ENCODE measurements at places on chromosomes 7 and 10.
A peak's percentile ranks its signal among the peaks of the same experiment; 100 is the strongest.

DNA sequence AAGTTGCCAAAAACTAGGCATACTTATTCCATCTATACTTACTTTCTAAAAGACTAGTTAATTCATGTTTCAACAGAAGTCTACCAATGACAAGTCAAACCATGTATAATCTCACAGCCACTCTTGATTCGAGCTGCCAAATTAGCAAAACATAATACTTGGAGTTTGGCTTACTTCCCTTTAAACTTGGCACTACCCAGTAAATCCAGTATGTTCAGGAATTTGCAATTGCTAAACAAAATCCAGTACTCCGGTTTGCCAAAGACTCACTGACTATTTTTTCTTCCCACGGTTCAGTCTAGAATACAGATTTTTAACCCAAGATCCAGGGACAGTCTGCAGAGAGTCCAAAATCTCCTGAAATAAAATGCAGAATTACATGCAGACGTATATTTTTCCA, 4.6 kb downstream of the OAT start:
- no peak for DNase-seq

GRCh38 chr10:7965457-7965856, 89.0 kb upstream of the GATA3 start:
- no peak for DNase-seq

GRCh38 chr10:43313901-43314300, 47.0 kb upstream of the RASGEF1A start:
- DNase-seq: no peak

DNA sequence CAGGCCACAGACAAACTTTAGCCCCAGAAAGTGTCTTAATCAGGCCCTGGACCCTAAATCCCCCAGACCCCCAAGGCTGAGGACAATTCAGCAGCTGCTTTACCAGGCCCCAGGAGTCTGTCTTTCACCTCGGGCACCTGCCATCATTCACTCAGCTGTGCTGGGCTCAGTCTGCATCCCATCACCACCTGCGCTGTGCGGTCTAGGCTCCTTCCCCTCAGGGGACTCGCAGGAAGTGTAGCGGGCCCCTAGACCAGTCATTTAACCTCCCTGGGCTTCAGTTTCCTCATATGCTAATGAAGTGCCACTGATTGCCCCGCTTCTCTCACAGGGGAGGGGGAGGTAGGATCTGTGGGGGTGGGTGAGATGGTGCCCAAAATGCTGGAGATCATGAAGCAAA, 76.4 kb upstream of the ZMIZ1 start:
- no peak for DNase-seq

DNA sequence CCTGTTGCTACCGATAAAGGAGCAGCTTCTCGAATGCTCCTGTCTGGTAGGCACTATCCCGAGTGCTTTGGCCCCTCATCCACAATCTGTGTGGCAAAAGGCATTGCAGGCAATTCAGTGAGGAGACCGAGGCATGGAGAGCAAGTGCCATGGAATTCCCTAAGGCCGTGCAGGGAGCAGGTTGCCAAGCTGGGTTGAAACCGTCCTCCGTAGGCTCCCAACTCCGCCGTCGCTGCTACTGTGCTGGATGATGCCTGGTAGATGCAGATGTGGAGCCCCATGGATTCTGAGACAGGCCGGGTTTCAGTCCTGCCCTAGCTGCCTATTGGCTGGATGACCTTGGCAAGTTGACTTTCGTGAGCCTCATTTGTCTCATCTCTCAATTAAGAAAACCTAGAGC, 85.3 kb downstream of the EGFR start:
- no peak for DNase-seq

- no peak for DNase-seq
Observed at GRCh38 chr10:60385399-60385738, 4.3 kb downstream of the ANK3 start.

DNA sequence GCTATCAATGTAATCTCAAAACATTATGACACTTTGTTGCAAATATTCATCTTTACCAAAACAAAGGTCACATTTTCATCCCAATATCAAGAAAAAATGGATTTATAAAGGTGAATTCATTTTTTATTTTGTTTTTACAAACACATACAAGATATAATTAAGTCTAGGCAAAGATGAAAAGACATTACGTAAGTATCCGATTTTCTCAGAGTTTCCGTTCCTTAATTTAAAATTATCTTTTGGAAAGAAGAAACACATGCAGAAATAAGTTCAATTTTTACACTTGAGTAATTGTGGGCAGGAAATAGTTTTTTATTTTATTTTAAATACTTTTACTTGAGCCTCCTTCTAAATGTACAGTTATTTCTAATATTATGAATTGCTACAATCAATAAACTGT, 24.6 kb downstream of the RTKN2 start:
- no peak for DNase-seq

- no peak for DNase-seq
Observed at GRCh38 chr7:118311121-118311836, 86.8 kb downstream of the ANKRD7 start.

GRCh38 chr10:23702977-23703414, 264.1 kb downstream of the OTUD1 start:
- peak; percentile 25 for DNase-seq

DNA sequence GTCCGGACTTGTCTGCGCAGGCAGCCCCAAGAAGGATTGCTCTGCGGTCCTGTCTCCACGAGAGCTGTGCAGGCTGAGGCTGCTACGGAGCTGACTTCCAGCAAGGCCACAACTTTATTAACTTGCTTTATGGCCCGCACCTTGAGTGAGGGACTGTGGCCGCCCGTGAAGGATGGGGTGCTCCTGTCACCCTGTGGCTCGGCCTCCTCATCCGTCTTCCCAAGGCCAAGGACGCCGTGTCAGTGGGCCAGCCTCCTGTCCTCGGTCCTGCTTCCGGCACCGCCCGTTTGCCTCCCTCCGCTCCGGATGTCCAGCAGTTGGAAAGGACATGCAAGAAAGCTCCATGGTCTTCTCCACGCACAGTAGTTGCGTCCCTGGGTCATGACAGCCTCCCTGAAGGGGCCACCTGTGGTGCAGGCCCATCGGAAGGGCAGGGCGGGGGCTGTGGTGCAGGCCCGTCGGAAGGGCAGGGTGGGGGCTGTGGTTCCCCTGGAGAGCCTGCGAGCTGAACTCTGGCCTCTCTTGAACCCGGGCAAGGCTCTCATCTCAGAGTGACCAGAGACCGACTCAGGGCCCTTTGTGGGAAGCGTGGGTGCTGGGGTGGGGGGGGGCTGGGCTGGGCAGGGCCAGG, 87.1 kb downstream of the NKX6-2 start:
- DNase-seq: no peak

DNA sequence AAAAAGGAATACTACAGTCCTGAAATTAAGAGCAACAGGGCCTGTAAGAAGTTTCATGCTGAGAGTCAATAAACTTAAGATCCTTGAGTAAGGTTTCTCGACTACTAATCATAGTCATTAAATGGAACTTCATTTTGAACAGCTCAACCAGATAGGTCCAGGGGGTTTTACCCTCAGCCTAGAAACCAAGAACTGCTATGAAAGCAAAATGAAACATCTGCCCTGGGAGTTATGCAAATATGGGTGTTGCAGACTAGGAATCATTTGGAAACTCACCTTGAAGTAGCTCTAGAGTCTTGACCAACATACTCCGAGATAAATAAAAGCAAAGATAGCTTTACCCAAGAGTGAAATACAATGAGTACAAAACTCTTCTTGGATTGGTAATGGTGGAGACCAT, 128.0 kb downstream of the HGF start:
- no peak for DNase-seq

GRCh38 chr7:18808026-18808425, 309.4 kb downstream of the TWIST1 start:
- no peak for DNase-seq

DNA sequence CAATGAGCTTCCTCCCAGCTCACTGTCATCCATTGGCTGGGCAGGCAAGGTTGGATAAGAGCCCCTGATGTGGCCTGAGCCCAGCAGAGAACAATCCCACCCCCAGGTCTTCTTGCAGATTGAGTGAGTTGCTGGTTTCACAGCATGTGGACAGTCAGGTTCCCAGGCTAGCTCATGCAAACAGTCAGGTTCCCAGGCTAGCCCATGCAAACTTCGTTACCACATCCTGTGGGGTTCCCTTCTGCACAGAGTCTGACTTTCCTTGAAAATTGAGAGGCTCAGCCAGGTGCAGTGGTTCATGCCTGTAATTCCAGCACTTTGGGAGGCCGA, 67.1 kb downstream of the TMEM130 start:
- no peak for DNase-seq

- DNase-seq: peak; percentile 26
Observed at GRCh38 chr7:6640246-6640721, 3.2 kb downstream of the ZNF316 start.

DNA sequence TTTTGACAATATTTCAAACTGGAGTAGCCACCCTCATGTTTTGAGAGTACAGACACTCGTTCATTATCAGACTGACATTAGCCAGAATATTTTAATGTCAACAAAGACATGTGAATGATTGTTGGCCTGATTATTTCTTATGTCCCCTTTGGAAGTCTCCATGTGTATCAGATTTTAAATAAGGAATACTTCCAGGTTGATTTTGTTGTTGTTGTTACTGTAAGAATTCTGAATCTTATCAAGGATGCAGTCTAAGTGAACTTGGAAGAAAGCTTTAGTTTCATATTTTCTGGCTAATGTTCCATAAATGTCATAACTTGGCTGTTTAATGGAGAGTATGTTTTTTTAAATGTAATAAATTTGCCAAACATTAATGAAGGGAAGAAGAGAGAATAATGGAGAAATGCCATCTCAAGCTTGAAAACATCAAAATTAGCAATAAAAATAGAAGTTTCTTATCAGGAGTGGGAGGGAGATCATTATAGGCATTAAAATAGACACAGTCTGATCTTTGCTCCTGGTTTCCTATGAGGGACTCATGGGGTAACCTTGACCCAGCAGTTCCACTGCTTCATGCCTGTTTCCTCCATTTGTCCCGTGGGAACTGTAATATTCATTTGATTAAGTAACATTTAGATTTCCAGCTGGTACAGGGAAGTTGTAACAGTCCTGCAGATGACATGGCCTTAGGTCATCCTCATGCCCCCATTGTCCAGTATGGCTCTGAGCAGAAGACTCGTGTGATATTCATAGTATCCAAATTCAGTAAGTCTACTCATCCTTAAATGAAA, 122.4 kb upstream of the KIAA1217 start:
- no peak for DNase-seq

DNA sequence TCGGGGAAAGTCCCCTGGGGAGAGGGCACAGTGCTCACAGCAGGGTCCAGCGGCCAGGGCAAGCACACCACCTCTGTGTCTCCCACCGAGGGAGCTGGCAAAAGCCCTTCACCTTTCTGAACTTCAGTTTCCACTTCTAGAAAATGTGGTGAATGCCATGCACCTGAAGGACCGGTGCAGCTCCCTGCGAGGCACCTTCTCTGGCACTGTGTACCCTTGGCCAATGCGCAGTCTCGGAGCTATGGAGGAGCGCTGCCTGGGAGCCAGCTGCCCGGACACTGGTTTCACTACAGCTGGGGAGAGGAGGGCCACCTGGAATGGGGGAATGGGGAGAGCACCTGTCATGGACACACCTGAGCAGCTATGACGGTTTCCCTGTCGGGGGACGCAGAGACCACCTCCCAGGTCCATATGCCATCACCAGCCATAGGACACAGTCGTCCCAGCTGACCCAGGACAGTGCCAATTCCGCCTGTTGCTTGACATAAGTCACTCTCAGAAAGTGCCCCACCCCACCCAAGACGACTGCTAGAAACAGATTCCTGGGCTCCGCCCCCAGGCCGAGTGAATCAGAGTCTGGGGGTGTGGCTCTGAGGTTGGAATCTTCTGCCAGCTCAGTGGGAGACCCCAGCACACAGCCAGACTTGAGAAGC, 16.8 kb downstream of the RASGEF1A start:
- no peak for DNase-seq

DNA sequence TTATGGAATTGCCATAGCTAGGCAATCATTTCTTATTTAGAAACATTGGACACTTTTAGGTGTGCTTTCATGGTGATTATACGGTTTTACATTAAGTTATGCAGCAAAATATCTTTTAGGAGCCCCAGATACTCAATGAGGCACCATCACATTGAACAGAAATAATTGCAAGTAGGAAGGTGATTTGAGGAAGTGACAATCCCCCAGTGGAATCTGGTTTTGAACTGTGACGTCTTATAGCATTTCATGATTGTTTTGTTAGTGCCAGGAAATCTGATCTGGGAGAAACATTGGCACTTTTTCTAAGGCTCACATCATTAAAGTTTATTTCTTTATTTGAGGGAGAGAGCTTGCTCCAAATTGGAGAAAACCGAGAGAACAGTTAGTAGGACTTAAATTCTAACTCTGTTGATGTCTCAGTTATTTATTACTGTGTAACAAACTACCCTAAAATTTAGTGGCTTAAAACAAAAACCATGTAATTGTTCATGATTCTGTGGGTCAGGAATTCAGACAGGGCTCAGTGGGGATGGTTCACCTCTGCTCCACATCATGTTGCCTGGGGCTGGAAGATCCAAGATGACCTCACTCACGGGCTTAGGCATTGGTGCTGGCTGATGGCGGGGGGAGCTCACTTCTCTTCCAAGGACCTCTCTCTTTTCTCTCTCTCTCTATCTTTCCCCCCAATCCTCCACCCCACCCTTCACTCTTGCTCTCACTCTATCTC, 78.2 kb upstream of the STEAP1B start:
- DNase-seq: no peak

- no peak for DNase-seq
Observed at GRCh38 chr10:18377898-18378297, 237.7 kb downstream of the CACNB2 start.

All from stimulated activated CD4-positive, alpha-beta T cell treated with anti-CD3 and anti-CD28 coated beads, Interleukin-1b, Interleukin-23, amount 100 ng/mL, for 4 hours (primary cell).